Islet precursor cell (in vitro differentiated cells): ENCODE measurements at places on chromosomes 3 and 15.

DNA sequence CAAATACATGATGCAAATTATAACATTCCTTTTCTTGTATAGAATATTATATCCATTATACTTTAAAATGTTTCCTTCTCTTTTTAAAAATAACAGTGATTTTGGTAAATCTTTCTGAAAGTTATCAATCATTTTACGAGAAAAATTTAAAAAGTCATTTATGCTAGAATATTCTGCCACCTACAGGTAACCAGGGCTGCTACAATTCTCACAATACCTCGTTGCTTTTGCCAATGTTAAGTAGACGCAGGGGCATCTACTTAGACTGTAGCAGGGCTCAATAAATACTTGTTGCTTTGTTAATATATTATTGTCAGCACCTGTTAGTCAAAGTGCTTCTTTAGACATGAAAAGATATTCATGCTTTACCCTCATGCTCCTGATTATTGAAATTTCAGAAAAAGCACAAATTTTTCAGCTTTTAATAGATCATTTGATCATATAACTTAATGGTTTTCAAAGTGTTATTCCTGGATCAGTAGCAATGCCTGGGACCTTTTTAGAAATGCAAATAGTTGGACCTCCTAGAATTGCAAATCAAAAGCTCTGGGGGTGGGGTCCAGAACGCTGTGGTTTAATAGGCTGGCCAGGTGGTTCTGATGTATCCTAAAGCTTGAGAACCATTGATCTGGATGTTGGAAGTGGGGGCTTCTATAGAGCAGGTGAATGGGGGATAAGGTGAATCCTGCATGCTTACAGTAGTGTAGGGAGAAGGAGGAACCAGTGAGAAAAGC lies 223.6 kb upstream of the PDZRN3 start:
- no peak for DNase-seq

GRCh38 chr3:115581362-115582135 lies 41.8 kb upstream of the GAP43 start:
- peak; percentile 64 for DNase-seq

- peak; percentile 64 for DNase-seq
These were observed 191.6 kb upstream of the STT3B start for GRCh38 chr3:31341130-31341529.

- no peak for DNase-seq
These were observed 17.4 kb upstream of the MEGF11 start for GRCh38 chr15:66270932-66271331.

DNA sequence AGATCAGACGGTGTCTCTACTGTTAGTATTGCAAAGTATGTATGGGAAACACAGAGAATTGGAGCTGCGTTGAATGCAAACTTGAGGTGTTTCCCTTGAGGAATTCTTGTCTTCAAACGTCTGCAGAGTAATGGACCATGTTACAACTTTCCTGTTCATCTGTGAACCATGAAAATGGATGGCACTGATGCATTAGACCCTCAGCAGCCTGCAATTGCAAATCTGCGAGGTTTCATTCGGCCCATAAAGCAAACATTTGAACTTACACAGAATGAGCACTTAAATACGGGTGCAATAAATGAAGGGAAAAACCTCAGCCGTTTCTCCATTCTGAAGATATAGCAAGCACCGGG lies 49.7 kb downstream of the LRRN1 start:
- DNase-seq, result no peak

- peak; percentile 90 for DNase-seq
These were observed 24.0 kb downstream of the TSEN2 start for GRCh38 chr3:12508291-12508700.

DNA sequence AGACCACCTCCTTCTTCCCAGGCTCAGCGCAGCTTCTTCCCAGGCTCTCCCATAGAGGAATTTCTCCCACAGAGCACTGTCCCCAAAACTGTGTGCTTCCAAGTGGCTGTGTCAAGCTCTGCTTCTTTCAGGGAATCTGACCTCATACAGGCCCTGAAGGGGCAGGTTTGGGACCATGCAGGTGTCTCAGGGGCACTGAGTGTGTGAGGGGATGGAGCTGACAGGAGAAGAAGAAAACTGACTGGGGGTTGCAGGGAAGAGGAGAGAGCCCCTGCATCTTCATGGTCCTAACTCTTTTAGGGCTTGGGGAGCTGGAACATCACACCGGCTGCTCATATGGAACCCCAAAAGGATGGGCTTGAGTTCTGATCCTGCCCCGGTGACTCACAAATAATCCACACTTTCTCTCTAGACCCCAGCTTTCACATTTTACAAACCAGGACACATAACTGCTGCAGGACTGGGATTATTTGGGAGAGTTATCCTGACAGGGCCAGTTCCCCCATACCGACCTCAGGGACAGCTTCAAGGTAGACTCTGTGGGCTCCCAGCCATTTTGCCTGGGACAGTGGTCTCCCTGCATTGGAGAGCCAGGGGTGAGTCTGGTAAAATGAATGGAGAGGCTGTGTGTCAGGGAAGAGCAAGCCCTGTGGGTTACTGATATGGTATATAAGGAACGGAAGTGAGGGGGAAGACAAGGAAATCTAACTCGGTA lies 316.1 kb downstream of the TLE3 start:
- no peak for DNase-seq

GRCh38 chr3:23809294-23809693 lies 3.5 kb downstream of the UBE2E1 start:
- DNase-seq, result no peak
